ENCODE measurements at places on chromosomes 11 and 22. TPM values are rescaled to one million over a fixed set of nuclear protein-coding genes. Genes with fewer than 3 reads are reported as not detected.

The FJX1 gene
- 0.64 TPM for total RNA-seq

The RCOR2 gene
- 0.82 TPM for total RNA-seq

The C22orf31 gene
- not detected for total RNA-seq

The HPX gene
- total RNA-seq, result 1.8 TPM

The OR4C3 gene
- not detected for total RNA-seq

The PRODH gene
- total RNA-seq, result 14.2 TPM

The TMEM132A gene
- total RNA-seq, result 1.8 TPM

Measured in transverse colon (tissue), 4 donors.